ENCODE measurements at places on chromosomes 16 and 17.

DNA sequence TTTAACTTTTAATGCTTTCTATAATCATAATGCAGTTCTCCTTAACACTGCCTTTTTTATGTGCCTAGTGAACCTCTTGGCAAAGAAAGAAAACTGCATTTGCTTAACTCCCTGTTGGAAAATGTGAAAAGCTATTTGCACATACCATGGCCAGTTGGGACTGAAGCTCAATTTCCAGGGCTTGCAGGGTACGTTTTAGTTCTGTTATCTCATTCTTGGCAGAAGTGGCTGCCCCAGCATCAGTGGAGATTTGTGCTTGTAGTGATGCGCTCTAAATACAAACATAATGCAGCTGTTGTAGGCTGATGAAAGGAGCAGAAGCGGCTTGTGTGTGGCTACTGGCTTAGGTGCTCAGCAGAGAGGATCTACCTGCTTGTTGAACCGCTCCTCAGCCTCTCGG, 3.7 kb downstream of the KRT24 start:
- DNase-seq = no peak

DNA sequence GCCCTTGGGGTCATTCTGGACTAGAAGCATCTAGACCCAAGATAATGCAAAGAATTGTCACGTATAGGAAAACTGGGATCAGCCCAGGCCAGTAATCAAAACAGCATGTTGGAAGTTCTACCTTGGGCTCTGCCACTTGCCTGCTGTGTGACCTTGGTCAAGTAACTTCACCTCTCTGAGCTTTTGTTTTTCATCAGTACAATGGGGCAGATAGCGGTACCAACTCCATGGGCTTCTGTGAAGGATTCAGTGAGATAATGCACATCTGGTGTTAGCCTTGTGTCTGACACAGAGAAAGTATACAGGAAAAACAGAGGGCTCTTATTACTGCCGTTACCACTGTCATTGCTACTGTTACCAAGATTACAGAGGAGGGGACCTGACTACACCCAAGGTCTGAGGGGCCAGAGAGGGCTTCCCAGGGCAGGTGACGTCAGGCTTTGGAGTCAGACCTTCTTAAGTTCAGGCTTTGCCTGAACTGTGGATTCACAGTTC, 24.6 kb downstream of the CMIP start:
- no peak for DNase-seq

GRCh38 chr17:17849147-17849820, 12.5 kb upstream of the SREBF1 start:
- peak; percentile 70 for DNase-seq

DNA sequence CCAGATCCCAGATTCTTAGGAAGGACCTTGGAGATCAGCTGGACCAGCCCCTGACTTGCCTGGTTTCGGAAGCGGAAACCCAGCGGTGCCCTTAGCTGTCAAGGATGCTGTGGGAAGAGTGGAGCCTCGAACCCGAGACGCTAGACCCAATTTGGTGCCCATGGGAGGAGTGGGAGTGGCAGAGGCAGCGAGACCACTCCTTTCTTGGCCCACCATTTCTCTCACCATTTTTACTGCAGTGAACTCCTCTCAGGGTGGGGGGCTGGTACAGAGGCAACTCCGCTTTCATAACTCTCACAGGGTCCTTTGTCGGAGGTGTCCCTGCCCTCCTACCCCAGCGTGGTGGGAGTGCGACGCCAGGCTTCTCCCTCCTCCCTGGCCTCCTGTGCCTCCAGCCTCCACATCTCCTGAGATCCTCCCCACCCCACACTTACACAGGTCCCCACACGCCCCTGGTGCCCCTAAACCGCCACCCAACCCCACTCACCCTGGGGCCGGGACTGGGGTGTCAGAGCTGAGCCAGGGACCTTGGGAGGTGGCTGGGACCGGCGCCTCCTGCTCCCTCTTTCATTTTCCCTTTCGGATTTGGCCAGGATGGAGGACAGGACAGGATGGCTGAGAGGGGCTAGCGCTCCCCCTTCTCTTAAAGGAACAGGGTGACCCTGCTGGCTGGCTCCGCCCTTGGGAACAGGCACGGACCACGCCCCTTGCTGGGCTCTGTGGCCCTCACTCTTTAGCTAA, at the start of gene GJD3:
TSS of gene GJD3 (minus strand) at position 617 of the 741 bp plus-strand sequence. CDS start 922 bp downstream, outside the sequence.
- DNase-seq = no peak

DNA sequence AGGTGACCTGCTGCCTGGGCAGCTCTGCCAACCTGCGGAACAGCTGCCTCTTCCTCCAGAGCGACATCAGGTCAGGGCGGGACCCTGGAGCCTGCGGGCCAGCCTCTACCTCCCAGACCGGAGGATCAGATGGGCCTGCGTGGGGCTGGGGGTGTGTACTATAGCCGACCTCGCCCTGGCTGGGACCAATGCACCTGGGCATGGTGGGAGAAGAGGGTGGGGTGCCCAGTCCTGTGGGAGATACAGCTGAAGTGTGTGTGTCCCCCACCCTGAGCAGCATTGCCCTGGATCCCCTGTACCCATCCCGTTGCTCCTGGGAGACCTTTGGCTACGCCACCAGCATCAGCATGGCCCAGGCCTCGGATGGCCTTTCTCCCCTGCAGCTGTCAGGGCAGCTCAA, 19.3 kb downstream of the CASKIN2 start:
- no peak for DNase-seq

Data from pons (tissue), 1 donor.